ENCODE measurements at places on chromosomes 5 and 9. TPM values are rescaled to one million over a fixed set of nuclear protein-coding genes. Genes with fewer than 3 reads are reported as not detected.
A peak's percentile ranks its signal among the peaks of the same experiment; 100 is the strongest.

Gene SHB
- total RNA-seq = 19.9 TPM

- no peak for DNase-seq
Measured at GRCh38 chr5:133730346-133730745, 118.0 kb upstream of the FSTL4 start.

DNA sequence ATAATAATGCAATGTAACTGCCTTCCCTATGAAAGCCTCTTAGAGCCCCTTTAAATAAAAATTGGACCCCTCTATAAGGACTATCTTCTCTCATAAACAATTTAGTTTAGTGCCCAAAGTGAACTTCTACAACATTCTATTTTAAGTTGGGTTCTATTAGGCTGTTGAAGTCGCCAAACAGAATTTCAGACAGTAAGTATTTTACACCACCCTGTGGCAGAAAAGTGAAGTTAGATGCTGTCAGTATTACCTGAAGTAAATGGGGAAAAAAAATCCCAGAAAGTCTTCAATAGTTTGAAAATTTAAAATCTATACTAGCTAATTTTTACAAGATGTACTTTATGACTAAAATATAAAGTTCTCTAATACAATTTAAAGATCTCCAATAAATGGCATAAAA is 29.5 kb downstream of the CAAP1 start:
- peak; percentile 15 for DNase-seq

DNA sequence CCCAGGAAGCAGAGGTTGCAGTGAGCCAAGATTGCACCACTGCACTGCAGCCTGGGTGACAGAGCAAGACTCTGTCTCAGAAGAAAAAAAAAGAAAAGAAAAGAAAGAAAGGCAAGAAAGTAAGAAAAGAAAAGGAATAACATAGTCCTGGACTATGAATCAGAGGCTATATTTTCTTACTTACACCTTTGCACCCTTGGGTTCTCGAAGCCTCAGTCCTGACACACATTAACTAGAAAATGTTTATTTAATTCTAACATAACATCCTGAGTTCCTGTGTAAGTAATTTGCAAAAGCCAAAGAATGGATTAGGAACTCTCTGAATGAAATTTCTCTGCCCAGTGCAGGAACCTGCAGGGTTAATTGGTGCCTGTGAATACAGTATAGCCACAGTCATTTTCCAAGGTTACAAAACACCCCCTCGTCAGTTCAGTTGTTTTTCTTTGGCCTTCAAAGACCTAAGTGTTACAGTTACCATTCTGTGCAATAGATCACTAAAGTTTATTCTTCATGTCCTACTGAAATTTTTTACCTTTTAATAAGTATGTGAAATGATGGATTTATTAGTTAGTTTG is 147.6 kb downstream of the SV2C start:
- no peak for DNase-seq

Gene INSL6
- 0.64 TPM for total RNA-seq
